Stimulated activated CD8-positive, alpha-beta memory T cell treated with anti-CD3 and anti-CD28 coated beads, Interleukin-7, amount 100 ng/mL, for 24 hours (primary cell): ENCODE measurements at places on chromosomes 16 and 17.

GRCh38 chr17:82400206-82400605 lies 17.9 kb upstream of the HEXD start:
- no peak for DNase-seq

DNA sequence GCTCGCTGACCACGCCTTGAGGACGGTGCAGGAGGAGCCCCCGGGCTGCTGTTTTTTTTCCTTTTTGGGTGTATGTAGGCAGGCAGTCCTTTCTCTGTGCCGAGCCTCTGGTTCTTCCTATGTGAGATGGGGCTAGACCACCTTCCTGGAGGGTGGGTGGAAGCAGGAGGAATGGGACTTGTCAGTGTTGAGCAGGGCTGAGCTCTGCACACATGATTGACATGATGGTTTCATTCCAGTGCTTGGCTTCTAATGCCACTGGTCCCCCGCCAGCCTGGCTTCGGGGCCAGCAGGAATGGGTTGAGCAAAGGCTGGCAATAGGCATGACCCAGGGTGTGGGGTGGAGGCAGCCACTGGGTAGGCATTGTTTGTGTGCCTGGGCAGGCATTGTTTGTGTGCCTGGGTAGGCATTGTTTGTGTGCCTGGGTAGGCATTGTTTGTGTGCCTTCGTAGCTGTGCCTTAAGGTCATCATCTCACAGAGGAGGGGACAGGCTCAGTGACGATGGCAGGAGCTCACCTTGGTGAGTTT lies 14.2 kb upstream of the ADCY7 start:
- no peak for DNase-seq

GRCh38 chr17:33941744-33942143 lies 313.3 kb upstream of the CCL2 start:
- no peak for DNase-seq

DNA sequence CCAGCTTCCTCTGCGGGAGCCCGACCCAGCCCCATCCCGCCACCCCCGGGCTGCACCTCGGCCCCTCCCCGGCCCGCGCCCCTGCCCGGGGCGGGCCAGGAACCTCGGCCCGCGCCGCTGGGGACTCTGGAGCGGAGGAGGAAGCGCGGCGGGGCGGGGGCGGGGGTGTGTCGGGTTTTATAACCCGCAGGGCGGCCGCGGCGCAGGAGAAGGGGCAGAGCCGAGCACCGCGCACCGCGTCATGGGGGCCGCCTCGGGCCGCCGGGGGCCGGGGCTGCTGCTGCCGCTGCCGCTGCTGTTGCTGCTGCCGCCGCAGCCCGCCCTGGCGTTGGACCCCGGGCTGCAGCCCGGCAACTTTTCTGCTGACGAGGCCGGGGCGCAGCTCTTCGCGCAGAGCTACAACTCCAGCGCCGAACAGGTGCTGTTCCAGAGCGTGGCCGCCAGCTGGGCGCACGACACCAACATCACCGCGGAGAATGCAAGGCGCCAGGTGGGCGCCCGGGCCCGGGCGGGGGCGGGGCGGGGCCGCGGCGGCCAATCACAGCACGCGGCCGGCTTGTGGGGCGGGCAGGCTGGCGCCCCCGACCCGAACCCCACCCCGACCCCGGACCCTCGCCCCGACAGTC lies at the start of gene ACE:
TSS of gene ACE (plus strand) at position 208 of the 626 bp plus-strand sequence. CDS start at position 242, 34 bp downstream.
- no peak for DNase-seq

DNA sequence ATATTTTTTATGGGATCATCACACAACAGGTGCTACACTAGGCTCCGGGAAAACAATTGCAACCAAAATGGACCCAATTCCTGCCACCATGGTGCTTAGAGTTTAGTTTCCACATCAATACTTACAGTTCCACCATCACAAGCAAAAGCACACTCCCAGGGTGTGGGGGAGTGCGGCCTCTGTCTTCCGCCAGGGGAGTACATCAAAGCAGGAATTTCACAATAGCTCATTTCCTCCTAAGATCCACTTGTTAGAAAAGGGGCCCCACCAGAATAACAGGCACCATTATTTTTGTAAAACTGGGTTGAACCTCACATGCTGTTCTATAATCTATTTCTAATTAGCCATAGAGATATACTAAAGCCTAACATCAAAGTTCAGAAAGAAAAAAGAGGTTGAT lies 44.3 kb upstream of the PSMD7 start:
- no peak for DNase-seq

DNA sequence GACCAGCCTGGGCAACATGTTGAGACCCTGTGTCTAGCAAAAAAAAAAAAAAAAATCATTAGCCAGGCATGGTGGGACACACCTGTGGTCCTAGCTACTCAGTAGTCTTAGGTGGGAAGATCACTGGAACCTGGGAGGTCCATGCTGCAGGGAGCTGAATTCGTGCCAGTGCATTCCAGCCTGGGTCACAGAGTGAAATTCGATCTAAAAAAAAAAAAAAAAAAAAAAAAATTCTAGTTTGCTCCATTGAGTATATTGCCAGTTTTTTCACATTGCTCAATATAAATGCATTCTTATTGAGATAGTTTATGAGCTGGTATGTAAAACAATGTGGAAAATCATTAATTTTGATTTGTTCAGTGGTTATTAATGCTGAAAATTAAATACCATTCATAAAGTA lies 52.0 kb downstream of the ABHD15 start:
- DNase-seq: no peak

DNA sequence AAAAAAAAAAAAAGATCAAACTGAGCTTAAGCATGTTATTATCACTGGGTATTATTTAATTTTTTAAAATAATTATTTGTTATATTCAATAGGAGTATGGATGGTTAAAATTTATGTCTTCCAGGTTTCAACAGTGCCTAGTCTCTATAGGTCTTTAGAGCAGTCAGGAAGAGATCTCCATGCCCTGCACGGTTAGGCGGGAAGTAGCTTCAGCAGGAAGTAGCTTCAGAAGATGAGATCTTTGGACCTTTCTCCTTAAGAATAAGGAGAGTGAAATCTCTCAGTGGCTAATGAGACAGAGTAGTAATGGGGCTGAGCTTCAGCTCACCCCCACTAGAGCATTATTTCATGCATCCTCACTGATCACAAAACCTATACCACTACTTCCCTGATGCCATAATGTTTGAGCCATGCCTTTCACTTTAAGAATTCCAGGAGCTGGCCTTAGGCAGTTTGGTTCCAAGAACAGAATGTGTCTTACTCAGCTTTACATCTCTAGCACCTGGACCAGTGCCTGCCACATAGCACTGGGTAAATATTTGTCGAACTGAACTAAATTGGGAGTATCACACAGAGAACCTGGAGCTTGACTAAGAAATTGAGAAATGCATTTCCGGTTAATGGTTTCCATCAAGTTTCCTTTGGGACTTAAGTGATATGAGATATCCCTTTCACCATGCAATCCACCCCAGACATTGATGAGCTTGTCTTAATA lies 43.5 kb downstream of the SCPEP1 start:
- DNase-seq: no peak

GRCh38 chr17:416293-417206 lies 63.9 kb upstream of the RPH3AL start:
- DNase-seq: no peak

DNA sequence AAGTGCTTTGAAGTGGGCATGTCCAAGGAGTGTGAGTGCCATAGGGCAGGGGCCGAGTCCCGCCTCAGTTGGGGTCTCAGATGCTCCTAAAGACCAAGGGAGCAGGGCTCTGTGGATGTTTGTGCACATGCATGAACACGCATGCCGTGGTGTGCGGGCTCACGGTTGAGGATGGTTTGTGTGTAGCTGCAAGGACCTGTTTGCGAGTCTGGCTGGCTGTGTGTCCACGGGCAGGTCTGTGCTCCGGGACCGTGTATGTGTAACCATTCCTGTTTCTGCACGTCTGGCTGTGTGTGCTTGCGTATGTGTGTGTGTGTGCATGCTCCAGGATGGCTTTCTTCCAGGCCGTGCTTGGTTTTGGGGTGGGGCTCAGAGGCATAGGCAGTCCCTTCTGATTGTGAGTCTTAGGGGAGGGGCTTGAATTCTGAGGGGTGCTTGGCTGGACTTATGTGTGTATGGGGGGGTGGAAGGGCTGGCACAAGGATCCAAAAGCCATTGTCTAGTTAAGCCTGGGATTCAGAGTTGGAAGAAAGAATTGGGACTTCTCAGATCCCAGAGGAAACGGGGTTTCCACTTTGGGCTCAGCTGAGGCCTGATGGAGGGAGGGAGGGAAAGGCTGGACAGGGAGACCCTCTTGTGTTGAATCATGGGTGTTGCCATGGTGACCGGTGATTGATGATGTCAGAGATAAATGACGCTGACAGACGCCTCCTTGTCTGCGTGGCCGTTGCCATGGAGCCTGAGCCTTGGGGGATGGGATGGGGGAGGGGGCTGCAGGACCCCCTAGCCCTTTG lies 14.4 kb downstream of the GJD3 start:
- DNase-seq: no peak

DNA sequence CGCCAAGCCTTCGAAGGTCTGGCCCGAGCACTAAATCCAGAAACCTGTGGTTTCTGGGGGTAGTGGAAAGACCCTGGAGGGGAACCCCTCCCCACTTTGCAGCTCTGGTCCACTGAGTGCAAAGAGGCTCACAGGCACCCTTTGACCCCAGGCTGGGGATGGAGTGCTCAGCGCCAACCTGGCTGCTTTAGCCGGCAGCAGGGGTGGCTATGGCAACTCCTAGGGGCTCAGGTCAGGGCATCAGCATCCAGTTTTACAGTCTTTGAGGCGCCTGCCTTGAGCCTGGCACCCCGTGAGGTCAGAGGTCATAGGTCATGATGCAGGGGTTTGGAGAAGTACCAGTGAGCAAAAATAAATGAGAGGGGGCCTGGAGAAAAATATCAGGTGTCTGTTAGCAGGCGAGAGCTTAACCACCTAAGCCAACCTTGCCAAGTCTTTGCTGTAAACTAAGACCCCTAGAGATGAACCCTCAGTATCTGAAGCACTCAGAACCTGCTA lies 17.9 kb downstream of the CA7 start:
- DNase-seq: no peak

DNA sequence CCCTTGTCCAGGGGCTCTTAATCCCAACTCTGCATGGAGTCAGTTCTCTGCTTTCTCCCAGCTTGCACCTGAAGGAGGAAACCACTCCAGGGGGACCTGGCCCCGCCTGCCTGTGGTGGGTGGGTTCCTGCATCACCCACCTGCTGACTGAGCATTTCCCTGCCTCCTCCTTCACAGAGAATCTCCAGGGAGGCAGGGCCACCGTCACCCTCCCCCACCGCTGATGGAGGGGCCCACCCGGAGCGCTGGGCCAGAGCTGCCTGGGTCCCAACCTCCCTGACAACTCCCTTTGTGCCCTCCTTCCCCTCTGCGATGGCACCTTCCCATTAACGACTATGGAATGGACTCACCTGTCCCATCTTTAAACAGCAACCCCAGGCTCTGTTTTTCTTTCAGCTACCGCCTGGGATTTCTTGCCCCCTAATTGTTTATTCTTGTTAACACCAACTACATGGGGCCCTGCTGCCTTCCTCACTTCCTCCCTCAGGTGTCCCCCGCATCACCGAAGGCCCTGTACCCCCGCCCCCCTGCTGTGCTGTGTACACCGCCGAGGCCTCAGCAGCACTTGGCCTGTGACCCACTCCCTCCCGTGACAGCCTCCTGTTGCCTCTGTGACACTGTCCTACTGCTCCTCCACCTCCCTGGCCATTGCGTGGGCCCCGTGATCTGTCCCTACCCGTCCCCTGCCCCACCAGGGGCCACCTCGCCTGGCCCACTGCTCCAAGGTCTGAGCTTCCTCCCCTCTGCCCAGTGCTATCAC lies 842 bp upstream of the TEDC2 start:
- no peak for DNase-seq

- no peak for DNase-seq
These were observed 747.1 kb downstream of the CDH8 start for GRCh38 chr16:61289141-61289540.

DNA sequence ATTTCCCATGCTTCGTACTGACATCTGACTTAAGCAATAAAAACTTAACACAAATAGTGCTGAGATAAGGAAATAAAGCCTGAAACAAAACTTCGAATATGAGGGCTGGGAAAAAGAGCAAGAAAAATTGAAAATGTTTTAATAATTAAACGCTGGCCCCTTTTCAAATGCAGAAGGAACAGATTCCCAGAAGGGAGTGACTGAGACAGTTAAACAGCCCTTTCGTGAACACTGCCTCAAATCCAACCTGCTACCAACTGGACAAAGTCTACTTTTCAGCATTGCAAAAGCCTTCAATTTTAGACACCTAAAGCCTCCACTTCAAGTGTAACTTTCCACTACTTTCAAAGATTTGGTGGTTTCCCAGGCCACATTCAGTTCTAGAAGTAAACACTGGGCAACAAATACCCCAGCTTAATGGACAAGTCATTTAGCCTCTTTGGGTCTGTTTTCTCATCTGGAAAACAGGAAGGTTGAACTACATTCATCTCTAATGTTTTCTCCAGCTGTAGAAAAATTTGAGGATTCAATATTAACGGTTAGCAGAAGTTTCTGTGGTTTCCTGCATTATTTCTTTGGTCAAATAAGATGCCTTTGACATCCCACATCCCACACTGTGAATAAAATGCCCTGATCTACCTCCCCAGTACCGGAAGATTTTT lies 11.8 kb downstream of the RFFL start:
- no peak for DNase-seq

DNA sequence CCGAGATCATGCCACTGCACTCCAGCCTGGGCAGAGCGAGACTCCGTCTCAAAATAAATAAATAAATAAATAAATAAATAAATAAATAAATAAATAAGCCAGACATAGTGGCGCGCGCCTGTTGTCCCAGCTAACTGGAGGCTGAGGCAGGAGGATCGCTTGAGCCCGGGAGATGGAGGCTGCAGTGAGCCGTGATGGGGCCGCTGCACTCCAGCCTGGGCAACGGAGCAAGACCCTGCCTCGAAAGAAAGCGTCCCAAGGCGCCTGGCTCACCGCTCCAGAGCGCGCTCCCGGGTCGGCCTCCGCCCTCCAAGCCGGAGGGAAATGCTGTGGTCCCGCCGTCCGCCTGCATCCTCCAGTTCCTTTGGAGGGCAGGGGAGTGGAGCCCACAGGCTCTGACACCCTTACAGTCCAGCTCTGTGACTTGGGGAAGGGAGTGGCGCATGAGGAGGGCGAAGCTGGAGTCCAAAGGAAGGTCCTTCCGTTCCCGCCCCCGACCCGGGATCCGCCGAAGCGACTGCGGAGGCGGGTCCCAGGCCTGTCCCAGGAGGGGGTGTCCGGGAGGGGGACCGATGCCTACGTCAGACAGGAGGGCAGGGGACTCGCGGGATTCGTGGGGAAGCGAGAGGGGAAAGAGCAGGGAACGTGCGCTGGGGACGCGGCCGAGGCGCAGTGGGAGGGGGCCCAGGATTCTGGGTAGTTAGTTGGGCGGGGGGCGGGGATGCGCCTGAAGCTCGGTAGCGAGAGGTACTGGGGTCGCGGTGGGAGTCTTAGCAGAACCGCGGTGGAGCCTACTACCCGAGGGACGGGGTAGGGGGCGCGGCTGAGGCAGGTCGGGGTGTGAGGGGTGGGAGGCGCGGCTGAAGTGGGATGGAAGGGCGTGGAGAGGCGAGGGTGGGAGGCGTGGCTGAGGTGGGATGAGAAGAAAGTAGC lies 8.4 kb upstream of the TRPV2 start:
- DNase-seq: no peak

GRCh38 chr17:42679492-42680330 lies 1.9 kb downstream of the CCR10 start:
- no peak for DNase-seq
